ENCODE measurements at places on chromosomes 5 and 9. TPM values are rescaled to one million over a fixed set of nuclear protein-coding genes. Genes with fewer than 3 reads are reported as not detected.

Gene SLCO6A1
- not detected for total RNA-seq

DNA sequence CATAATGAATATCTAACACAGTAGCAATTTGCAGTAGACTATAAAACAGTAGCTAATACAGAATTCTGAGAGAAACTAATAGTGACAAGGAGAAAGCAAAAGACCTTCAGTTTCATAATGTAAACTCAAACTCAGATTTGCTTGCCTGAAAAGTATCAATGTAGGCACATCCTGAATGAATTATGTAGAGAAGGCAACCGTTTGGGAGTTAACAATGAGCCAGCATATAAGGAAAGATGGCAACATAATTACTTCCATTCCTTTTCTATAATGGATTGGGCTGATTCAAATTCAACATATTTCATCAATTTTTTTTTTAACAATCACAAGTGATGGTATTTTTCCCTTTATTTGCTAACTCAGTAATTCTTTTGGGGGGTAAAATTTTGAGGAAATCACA is 261.6 kb downstream of the SEMA5A start:
- H3K27ac ChIP-seq, result no peak overlapping the region
- H3K27me3 ChIP-seq, result no peaks in the 10 kb centered on the region
- no peak overlapping the region for H3K4me3 ChIP-seq

Gene NPDC1
- 44.1 TPM for total RNA-seq

DNA sequence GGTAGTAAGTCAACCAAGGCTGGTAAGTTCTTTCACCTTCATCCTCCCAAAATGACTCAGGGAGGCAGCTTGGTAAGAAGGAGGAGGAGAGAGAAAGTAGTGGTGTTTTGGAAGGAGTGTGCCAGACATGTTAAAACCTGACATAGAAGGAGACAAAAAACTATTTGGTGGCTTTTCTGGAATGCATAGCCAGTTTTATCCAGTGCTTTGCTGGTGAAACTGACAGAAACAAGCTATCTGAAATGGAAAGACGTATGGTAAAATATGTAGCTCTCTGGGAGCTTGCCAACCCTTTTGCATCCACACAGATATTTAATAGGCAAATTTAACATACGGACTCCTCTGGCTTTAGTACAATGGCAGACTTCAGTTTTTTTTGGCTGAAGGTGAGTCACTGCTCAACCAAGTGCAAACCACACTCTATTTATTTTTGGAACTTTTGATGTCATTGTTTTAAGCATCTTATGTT is 45.4 kb downstream of the RAB14 start:
- H3K27ac ChIP-seq, result no peak overlapping the region
- DNase-seq, result no peak
- H3K4me3 ChIP-seq, result no peak overlapping the region
- no peaks in the 10 kb centered on the region for H3K36me3 ChIP-seq

- H3K27me3 ChIP-seq, result no peaks in the 10 kb centered on the region
- H3K36me3 ChIP-seq, result peaks cover 6% of the 10 kb centered on the region
- peak overlapping the region; percentile 66 for H3K27ac ChIP-seq
- H3K4me3 ChIP-seq, result no peak overlapping the region
Observed at GRCh38 chr5:179607160-179607931, 16.1 kb downstream of the HNRNPH1 start.

Measured in Caco-2 (cell line).